ENCODE measurements at places on chromosomes 7 and 10.

DNA sequence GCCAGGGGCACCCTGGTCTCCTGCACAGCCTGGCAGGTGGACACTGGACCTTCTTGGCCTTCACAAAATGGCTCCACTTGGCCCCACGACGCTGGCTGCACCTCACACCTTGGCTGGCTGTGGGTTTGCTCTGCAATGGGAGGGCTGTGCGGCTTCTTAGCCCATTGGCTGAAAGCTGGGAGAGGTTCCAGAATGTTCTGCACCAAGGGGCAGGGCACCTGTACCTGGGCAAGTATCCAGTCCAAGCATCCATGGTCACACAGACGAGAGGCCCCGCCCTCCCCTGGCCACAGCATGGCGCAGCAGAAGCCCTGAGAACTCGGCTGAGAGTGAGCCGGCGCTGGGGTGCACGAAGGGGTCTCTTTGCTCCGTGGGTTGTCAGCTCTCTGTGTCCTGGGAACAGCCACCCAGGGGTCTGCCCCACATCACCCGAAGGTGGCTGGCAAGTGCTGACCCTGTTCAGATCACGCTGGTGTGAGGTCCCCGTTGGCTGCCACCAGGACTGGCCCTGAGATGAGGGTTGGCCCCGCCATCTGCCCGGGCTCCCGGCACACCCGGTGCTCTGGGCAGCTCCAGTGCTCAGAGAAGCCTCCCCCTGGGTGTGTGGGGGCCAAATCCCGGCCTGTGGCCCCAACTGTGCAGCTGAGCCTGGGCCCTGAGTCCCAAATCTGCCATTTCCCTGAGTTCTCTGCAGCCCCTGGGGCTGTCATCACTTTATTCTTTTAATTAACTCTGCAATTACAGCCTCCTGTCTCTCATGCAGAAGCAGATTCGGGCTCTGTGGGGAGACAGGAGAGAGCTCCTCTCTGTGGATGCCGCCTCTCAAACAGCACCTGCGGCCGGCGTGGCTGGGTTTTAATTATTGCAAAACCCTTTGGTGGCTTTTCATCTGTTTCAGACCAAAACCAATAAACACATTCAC lies 19.4 kb upstream of the ADGRA1 start:
- no peak for DNase-seq

- DNase-seq, result no peak
Measured at GRCh38 chr10:46270086-46270811, 16.5 kb upstream of the ANTXRL start.

DNA sequence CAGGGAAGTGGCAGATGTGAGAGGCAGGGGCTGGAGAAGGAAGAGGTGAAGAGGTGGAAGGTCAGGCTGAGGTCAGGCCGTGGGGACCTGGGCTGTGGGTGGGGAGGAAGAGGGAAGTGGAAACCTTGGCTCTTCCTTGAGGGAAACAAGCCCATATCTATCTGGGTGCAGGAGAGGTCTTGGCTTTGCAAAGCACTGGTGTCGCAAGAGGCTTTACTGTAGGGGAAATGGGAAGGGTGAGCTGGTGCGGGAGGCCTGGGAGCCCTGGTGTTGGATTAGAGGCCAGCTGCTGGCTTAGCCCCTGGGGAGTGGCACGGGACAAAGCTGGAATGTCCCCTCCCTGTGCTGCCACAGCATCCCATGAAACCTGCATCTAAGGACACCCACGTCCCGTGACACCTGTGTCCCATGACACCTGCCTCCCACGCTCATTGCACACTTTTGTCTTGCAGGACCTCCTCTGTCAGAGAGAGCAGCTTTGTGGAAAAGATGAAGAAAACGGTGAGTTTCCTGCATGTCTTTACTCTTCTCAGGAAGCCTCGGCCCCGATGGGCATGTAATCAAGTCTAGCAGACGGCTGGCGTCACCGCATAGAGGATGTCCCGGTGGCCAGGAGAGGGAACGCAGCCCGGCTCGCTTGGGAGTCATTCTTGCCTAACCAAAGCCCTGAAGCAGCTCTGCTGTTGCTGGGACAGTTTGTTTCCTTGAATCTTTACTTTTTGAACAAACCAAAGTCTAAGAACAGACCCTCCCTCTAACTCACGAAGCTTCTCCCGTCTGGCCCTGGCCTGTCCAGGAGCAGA lies 22.2 kb downstream of the TMEM120A start:
- peak; percentile 66 for DNase-seq

DNA sequence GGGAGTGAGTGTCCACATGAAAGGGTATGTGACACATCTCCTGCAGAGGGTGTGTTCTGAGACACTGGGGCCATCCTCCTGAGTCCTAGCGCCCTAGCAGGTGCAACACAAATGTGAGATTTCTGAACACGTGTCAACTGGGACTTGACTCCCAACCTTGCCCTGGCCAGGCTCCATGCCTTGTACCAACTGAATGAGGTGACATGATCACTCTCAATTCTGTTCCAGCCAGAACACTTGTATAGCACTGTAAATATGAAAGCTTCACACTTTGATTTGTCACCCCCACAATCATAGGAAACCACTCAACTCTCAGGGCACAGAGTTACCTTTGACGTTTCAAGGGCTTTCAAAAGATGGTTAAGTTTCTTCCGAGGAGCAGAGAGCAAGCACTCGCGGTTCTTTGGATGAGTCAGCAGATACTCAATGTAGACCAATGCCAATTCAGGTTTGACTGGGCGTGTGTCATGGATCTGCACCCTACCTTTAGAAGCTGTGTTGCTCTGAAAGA lies 48.6 kb downstream of the NCAPG2 start:
- DNase-seq, result no peak

GRCh38 chr7:8564281-8564680 lies 130.9 kb downstream of the NXPH1 start:
- no peak for DNase-seq

DNA sequence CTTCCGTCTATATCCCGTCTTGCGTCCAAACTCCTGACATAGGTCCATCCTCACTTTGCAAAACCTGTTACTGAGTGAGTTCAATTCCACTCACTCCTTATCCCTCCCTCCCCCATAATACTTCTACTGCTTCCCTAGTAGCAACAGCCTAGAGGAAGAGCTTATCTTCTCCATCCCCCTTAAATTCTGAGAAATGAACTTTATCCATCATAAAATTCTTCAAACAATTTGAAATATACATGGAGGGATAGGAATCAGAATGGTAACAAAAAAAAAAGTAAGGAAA lies 27.6 kb downstream of the SEMA3C start:
- DNase-seq, result no peak

GRCh38 chr10:111579473-111579872 lies 502.6 kb downstream of the ADRA2A start:
- DNase-seq, result no peak

GRCh38 chr10:49008505-49009198 lies 69.0 kb upstream of the LRRC18 start:
- DNase-seq, result no peak

DNA sequence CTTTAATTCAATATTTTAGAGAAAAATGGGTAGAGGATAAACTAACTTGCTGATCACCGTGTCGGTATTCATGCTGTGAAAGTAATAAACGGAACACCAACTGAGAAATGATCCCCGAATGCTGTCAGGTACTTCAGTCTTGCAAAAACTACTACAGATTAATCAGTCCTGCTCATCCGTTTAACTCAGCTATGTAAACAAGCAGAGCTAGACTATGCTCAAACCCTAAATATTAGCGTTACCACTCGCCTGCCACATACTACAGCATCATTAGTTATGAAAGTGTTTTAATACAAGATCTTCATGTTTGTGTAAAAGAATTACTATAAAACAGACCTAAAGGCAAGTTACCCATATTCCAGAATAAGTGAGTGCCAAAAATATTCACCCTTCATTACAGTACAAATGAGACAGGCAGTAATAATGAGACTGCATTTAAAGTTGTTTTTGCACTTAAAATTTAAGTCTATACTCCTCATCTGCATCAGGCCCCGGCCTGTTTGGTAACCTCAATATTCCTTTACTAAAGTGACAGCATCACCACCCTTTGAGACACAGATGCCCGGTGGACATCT lies 952 bp downstream of the DNMBP start:
- no peak for DNase-seq

DNA sequence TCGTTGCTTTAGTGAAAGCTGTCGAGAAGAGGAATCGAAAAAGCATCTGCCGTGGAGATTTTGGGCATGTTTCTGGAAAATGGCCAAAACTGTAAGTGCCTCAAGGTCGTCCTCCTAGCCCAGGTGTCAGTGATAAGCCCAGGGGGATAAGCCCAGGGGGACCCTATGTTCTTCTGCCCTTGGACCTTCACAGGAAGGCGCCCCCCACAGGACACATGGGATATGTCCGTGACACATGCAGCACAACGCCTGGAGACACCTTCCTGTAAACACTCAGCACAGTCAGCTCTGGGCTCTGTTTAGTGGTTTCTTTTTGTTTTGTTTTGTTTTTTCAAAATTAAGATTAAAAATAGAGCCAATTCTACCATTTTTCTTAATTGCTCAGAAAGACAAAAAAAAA lies 272.7 kb downstream of the KLF6 start:
- no peak for DNase-seq

- DNase-seq, result no peak
Measured at GRCh38 chr10:114795039-114795438, 26.5 kb upstream of the FHIP2A start.

GRCh38 chr7:31439165-31439564 lies 74.7 kb upstream of the ITPRID1 start:
- DNase-seq, result no peak

GRCh38 chr10:75228278-75228677 lies 7.5 kb downstream of the COMTD1 start:
- DNase-seq, result no peak

DNA sequence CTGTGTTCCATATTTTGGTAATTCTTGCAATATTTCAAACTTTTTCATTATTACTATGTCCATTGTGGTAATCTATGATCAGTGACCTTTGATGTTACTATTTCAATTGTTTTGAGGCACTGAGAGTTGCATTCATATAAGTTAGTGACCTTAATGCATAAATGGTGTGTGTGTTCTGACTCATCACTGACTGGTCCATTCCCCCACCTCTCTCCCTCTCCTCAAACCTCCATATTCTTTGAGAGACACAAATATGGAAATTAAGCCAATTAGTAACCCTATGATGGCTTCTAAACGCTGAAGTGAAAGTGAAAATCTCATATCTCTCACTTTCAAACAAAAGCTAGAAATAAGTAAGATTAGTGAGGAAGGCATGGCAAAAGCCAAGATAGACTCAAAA lies 739.6 kb downstream of the CCSER2 start:
- DNase-seq, result no peak

DNA sequence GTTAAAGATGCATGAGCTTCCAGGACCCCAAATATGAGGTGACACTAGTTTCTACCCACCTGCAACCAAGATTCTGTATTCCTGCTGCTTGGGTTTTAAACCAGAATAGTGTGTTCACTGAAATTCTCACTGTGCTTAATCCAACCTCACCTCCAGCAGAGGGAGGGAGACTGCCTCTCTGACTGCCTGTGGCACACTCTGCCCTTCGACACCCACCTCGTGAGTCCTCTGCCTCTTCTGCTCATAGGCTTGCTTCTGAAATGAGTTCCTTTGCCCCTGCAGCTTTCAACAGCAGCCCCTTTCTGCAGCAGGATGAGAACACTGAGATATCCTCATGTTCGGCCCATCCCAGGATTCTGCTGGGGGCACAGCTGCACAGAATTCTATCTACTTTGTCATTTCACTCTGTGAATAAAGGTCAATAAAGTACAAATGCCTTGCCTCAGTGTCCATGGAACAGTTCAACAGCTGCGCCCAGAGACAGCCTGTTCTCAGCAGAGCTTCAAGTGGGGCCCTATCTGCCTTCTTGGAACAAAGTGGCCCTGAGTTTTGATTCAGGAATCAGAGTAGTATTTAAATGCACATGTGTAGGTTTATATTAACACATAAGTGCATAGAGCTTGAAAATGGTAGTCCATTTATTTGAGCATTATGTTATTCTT lies 632.5 kb downstream of the TNS3 start:
- no peak for DNase-seq

DNA sequence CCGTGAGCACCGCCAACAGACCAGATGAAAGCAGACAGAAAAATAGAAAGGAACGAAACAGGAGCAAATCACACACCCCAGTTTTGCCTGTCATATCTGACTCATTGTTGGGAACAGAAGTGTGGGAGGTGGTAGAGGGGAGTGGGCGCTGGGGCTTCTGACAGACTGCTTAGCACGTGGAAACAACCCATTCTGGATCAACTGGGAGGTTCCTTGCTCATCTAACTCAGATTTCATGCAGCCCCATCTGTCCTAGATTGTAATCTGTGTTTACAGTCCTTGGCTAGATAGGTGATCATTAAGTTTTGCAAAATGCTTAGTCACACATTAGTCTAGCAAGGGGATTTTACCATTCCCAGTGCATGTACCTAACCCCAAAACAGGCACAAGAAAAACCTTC lies 154.1 kb downstream of the NRP1 start:
- DNase-seq, result no peak

GRCh38 chr7:1103009-1103788 lies 15.3 kb downstream of the GPER1 start:
- DNase-seq, result no peak

DNA sequence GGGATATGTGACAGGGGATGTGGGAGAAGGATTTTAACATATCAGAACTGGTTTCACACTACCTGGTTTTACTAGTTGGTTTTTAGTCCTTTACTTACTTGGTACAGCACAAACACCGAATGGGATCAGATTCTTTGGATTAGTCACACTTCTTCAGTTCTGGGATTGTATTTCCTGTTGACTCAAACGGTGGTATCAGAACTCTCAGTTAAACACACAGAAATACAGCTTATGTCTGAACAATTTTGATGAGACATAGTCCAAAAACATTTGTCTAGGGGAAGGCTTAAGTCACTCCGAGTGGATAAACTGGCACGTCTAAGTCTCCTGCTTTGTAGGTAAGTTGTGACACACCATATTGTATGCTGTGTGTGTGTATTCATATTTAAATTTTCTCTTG lies 480.5 kb downstream of the PHTF2 start:
- no peak for DNase-seq

DNA sequence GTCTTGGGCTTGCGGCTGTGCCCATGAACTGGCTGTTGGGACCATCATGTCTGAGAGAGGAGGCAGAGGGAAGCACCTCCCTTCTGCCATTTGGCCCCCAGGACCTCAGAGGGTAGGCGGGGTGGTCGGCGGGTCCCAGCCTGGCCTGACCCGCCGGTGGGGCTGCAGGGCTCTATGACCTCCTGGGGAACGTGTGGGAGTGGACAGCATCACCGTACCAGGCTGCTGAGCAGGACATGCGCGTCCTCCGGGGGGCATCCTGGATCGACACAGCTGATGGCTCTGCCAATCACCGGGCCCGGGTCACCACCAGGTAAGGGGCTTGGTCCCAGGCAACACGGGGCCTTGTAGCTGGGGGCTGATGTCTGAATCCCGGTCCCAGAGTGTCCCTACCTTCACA lies 14.1 kb downstream of the SUMF2 start:
- DNase-seq, result no peak

DNA sequence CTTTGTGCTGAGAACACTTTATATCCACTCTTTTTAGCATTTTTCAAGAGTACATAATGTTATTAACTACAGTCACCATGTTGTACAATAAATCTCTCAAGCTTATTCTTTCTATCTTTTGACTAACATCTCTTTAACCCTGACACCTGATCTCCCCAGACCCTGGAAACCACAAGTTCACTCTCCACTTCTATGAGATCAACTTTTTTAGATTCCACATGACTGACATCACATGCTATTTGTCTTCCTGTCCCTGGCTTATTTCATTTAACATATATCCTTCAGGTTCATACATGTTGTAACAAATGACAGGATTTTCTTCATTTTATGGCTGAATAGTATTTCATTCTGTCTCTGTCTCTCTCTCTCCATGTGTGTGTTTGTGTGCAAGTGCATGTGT lies 15.5 kb downstream of the SLC13A1 start:
- DNase-seq, result no peak
